OCI-LY7 (cell line): ENCODE measurements at places on chromosomes 12 and 14. TPM values are rescaled to one million over a fixed set of nuclear protein-coding genes. Genes with fewer than 3 reads are reported as not detected.
A peak's percentile ranks its signal among the peaks of the same experiment; 100 is the strongest.

DNA sequence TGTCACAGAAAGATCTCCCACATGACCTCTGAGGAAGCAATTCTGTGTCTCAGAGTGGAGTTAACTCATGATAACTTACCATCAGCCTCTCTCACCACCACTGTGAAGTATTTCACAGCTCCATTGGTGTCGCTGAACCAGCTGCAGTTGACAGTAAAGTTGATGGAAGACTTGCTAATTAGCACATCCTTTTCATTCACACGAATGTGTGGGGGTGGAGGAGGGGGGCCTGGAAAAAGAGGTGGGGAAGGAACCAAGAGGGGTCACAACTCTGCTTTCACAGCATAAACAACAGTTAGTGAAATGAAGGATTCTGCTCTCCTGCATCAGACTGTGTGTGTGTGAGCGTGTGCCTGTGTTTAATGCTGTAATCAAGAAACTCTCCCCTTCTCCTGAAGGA is 82.1 kb downstream of the PTPRB start:
- no peak for DNase-seq

DNA sequence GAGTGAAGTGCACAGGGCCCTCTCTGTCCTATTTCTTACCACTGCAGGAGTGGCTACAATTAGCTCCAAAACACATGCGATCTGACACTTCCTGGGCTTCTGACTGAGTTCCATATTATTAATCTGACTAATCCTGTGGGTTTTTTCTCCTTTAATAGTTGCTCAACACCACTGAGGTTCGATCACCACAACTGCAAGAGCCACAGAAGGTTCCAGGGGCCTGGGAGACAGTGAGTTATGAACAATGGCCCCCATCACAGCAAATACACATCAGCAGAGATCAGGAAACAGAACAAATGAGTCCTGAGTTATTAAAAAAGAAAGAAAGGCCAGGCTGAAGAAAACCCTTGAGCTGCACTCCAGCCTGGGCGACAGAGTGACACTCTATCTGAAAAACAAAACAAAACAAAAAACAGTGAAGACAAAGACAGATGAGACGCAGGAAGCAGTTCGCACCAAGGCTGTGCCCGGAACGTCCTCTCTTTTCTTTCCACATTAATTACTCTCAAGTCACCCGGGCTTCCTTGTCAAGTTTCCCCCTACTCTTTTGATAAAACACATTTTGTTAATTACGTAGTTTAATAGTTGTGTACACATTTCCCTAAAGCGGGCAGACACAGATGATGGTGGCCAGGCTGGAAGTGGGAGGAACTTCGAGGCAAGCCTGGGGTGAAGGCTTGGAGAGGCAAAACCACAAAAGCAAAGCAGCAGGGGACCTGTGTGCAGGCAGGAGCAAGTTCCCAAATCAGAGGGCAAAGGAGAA is 42.7 kb downstream of the CDC42BPB start:
- DNase-seq = no peak

DNA sequence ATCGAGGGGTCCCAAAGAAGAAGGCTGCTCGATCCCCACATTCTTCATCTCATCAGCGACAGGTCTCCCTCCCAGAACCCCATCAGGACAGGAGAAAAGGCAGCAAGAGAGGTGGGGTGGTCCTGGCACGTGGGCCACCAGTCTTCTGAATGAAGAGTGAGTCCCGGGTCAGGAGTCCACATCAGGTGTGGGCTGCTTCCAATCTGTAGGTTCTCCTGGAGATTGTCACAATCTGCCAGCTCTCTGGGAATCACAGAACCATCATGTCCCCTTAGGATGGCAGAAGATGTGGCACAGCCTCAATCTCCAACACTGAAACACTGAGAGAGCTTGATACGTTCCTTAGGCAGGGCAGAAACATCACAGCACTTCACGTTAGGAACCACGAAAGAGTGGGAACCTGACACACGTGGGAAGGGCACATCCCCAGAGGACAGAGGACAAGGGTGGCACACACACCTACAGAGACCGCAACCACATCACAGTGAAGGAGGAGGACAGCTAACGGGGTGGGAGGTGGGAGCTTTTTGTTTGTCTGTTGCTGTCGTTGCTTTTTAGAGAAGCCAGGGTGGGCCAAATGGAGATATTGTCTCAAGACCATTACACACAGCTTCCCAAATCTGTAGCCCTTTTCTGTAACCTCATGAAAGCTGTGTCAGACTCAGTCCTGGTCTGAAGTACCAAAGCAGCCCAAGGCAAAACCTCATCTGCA is 284.5 kb downstream of the DPF3 start:
- DNase-seq = no peak

DNA sequence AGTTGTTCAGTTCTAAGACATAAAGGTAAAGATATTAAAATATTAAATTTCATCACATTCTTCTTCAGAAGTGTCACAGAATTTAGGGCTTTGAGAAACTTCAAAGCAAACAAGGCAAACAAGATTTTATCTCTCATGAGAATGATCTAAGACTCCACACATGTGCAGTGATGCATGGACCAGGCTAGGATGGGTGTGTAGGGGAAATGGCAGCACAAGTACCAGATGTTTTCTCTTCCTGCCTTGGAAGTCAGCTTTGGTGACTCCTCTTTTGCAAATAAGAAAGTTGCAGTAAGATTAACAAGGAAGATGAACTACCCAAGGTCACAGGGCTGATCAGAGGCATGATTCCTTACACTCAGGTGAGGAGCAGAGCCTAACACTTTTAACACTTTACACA is 163.8 kb upstream of the LMNTD1 start:
- DNase-seq = no peak

DNA sequence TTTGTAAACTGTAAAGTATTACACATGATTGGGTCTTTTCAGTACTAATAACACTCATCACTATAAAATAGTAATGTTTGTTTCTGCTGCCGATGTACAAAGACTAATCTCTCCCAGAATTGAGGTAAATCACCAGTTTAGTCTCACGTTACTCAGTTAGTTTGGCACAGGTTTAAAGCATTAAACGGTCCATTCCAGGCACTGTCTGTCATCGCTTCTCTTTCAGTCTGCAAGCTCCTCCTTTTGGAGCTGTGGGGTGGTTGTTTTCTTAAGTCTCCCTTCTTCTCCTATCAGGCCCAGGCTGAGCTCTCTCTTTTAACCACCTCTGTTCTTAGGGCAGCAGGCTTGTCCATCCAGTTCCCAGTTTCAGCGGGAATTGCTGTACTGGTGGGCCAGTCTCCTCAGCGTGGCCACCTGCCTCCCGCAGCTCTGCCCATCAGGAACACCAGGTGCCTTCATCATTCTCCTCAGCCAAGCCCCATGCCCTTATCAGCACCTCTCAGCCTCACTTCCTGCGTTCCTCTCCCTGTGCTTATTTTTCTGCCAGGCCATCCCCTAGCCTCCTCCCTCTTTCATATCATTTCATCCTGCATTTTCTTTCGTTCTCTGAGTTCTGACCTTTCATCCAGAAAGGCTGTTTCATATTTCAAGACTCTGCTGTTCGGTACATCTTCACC is 149.0 kb downstream of the TGFB3 start:
- no peak for DNase-seq

DNA sequence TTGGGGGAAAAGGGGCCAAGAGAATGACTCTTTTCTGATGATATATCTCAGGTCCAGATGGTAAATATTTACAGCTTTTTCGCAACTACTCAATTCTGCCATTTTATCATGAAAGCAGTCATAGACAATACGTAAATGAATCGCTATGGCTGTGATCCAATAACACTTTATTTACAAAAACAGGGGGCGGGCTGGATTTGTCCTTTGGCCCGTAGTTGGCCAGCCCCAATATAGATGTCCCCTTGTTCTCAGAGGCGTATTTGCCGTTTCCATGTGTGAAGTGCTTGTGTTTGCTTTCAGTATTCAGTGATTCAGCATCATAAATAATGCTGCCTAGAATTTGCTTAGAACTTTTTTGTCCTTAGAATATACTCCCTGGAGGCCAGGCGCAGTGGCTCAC is 77.2 kb downstream of the CCDC92 start:
- DNase-seq = no peak

GRCh38 chr14:49862089-49862673 is 9.6 kb upstream of the NEMF start:
- DNase-seq = peak; percentile 89

DNA sequence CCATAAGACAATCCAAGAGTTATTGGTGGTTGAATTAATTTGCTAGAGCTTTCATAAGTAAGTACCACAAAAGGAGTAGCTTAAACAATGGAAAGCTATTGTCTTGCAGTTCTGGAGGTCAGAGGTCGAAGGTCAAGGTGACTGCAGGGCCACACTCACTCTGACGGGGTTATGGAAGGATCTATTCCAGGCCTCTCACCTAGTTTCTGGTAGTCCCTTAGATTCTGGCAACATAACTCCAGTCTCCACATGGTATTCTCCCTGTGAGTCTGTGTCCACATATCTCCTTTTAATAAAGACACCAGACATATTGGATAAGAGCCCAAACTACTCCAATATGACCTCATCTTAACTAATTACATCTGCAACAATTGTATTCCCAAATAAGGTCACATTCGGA is 273.4 kb downstream of the FOXN3 start:
- no peak for DNase-seq

- DNase-seq = no peak
Measured at GRCh38 chr14:32939254-32940065, 781 bp downstream of the NPAS3 start.

DNA sequence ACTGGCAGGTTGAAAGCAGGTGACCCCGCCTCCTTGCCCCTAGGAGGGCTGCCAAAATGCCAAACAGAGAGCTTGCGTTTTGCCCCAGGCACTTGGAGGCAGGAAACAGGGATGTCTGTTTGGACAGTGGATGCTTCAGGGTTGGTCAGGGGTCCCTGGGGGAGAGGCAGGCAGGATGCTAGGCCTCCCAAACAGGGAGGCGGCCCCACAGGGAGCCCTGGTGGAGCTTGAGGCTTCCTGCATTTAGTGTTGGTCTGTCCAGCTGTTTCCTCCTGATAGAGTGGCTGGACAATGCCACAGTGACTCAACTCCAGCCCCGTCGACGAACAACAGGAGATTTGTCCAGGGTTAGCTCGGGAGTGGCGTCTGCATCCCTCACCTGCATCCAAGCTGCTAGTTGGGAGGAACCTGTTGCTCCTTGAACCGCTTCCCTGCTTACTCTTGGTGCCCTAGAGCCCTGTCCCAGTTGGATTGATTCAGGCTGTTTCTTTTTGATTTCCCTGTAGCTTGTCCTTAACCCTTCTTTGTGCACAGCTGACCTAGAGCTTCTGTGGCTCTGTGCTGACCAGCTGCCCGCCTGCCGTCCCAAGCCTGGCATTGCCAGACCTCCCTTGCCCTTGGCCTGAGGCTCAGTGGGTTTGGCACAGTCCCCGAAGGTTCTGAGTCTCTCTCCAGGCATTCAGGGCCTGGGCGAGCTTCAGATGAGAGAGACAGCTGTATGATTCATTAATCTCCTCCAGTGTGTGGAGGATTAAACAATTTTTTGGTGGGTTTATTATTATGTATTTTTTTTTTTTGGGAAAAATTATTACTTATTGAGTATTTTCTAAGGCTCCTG is 45.9 kb downstream of the TSPAN9 start:
- DNase-seq = no peak

DNA sequence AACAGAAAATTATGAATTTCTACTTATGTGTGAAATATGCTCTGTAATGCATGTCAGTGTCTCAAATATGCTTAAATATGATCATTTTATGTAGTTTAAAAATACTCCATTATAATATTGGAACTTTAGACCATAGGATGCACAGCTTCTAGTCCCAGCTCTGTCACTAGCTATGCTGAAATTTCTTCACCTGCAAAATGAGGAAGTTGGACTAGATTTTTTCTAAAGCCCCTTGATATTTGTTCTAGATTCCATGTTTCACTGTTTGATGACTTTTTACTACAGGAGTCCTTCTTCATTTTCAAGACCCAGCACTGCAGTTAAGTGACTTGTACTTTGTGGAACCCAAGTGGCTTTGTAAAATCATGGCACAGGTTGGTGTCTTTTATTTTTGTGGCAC is 90.1 kb downstream of the LRRK2 start:
- peak; percentile 67 for DNase-seq

DNA sequence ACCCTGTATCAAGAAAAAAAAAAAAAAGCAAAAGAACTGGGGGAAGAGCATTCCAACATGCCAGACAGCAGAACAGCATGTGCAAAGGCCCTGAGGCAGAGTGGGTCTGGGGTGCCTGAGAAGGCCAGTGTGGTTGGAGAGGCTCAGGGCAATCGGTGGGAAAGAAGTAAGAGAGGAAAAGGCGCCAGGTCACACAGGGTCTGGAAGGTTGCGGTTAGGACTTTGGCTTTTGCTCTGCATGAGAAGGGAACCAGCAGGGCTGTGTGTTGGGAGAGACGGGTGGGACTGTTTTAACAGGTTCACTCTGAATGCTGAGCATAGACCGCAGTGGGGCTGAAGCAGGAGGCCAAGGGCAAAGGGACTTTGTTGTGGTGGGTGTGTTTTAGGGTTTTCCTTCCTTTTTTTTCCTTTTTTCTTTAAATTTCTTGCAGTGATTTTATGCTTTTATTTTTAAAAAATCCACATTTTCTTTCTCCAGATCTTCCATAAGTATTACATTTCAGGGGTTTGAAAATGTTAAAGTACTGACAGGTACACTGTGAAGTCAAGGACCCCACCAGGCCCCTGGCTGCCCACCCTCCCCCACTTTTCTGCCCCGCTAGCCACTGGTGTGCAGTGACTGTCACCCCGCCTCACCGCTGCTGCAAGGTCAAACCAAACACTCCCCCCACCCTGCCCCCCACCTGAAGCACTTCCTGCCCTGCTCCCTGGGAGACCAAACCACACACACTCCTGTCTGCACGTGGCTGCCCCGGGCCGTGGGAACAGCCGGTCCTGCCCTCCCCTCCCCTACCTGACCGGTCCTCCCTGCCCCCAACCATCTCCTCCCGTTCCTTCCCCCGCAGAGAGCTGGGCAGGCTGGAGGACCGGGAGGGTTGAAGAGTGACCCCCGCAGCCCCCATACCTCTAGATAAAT is 30.0 kb downstream of the DTX1 start:
- DNase-seq = peak; percentile 88

- no peak for DNase-seq
Measured at GRCh38 chr12:121230538-121230907, 20.6 kb downstream of the P2RX4 start.

DNA sequence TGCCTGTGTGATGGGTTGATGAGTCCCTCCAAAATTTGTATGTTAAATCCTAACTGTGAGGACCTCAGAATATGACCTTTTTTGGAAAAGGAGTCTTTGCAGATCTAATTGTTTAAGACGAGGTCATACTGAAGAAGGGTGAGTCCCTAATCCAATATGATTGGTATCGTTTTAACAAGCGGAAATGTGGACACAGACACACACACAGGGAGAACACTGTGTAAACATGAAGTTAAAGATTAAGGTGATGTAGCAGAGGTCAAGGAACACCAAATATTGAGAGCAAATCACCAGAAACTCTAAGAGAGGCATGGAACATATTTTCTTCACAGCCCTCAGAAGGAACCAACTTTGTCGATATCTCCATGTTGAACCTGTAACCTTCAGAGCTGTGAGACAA is 1106.7 kb downstream of the SLC6A15 start:
- DNase-seq = no peak

The ARHGDIB gene
- 737 and 762 TPM in 2 replicates for total RNA-seq

The CAMKK2 gene
- total RNA-seq = 27.6 and 28.8 TPM in 2 replicates

The AP1G2 gene
- 209 and 235 TPM in 2 replicates for total RNA-seq

The KRT3 gene
- total RNA-seq = not detected in 2 replicates

The PA2G4 gene
- total RNA-seq = 280 and 289 TPM in 2 replicates

The IGFBP6 gene
- total RNA-seq = 1.2 and 2.9 TPM in 2 replicates
